ENCODE measurements at places on chromosomes 5 and 9.

DNA sequence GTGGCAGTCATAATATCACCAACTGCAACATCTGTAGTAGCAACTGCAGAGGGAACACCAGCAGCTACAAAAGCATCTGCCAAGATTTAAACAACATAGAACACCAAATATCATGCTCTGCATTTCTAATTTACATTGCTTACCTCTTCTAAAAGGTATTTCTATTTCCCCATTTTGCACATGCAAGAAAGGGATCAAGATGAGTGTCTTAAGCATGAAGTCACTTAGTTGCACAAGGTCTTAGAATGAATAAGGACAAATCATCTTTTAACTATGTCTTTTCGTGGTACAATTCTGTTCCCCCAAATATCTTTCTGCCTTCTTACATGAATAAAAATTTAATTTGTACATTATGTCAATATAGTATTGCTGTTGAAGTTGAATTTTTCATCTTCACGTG is 1746.4 kb downstream of the EFNA5 start:
- no peak for DNase-seq

DNA sequence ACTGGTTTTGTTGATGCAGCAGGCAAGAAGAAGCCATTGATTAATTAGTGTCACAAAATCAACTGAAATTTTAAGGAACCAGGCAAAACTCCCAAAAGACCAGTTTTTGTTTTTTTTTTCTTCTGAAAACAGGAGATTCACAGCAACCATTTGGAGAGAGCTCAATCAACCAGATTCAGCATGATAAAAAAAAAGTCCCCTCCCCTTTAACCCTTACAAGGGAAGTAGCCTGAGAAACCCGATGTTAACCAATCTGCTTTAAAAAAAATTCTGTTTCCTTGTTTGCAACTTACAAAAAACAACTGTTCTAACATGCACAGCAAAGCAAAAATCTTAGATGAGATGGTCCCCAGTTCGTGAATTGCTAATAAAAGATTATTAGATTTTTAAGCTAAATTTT is 59.7 kb downstream of the HMHB1 start:
- no peak for DNase-seq

DNA sequence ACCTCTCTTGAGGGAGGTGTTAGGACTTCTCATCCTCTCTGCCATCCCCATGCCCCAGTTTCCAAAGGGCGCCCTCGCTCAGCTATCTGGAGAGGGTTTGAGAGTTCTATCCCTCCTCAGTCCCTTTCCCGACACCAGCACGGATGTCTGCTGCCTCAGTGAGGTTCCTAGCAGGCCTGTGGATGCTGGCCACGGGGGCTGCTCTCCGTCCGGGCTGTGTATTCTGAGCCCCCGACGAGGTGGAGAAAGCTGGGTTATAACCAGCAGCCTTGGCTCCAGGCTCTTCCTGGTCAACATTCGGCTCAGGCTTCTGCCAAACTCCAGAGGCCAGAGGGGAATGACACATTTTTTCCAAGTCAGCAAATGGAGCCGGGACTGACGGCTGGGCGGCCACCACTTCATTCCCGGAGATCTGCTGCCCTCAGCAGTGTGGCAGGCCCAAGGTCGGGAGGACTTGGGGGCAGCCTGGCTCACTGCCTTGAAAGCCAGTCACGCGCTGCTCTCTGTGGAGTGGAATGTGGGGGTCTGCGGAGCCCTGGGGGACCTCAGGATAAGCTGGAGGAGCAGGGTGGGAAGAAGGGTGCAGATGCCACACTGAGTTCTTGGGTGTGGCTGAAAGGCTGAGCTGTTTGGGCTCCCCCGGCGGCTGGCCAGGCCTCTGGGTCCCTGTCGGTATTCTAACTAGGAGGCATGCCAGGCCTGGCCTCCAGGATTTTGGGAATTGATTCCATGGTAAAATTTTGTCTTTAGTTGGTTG is 27.4 kb downstream of the PTPA start:
- DNase-seq = no peak

DNA sequence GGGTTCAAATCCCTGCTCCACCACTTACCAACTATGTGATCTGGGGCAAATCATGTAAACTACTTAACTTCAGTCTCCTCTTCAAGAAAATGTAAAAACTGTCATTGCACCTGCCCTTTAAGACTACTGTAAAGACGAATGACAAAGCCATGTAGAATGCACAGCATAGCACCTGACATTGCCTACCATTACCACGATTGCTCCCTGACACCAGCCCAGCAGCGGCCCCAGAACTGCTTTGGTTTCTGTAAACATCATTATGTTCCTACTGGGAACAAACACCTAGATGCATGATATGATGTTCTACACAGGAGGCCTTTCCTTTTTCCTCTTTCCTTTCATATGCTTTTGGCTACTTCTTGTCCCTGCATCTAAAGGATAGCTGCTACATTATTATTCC is 23.1 kb upstream of the PLPP6 start:
- DNase-seq = no peak

DNA sequence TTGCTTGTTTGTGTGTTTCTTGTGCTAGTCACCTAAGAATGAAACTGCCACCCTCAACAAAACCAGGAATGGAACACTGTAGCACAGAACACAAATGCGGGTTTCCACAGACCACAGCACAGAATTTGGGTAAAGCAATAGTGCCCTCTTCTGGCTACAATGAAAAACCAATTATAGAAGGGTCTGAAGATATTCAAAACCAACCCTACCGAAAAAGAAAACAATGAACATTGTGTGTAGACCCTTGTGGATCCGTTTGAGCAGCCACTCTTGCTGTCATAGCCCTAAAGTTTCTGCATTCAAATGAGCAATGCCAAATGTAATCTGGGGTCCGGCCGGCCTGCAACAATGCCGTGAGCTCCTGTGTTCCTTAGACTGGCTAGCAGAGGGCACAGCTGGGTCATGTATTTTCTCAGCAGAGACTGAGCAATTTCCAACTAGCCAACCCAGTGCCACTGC is 8.3 kb upstream of the ENC1 start:
- DNase-seq = no peak

- no peak for DNase-seq
Measured at GRCh38 chr5:25128606-25129005, 483.8 kb upstream of the CDH10 start.

- DNase-seq = no peak
Measured at GRCh38 chr5:78577071-78577807, 71.3 kb downstream of the LHFPL2 start.

- no peak for DNase-seq
Measured at GRCh38 chr9:120876842-120877240, at the start of gene PHF19. Gene PHF19 (minus strand): TSS chr9:120877188. CDS start chr9:120874741, 2,447 bp downstream.

- no peak for DNase-seq
Measured at GRCh38 chr5:159899067-159900049, 16.9 kb upstream of the ADRA1B start.

DNA sequence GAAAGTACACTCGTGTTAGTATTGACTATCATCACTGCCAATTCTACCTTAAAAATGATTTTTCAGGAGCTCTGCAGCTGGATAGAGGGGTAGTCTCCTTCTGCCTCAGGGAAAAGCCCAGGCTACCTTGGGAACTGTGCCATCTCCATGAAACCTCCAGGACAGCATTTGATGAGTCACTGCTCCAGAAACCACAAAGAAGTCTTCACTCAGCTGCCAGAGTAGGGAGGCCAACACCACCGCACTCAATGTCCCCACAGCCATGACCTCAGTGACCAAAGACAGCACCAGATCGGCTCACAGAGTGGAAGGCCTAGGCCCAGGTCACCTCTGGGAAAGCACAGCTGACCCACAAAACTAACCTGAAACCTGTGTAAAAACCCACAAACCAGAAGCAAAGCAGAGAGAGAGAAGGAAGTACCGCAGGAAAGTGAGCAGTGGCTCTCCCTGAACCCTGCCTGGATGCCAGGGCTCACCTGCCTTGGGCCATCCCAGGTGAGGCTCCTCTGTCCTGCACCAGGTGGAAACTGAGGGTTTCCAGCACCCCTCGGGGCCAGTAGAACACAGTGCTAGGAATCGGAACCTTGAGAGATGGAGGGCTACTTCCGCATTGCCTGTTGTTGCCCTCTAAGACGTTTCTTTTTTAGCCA is 30.0 kb downstream of the S1PR3 start:
- no peak for DNase-seq

DNA sequence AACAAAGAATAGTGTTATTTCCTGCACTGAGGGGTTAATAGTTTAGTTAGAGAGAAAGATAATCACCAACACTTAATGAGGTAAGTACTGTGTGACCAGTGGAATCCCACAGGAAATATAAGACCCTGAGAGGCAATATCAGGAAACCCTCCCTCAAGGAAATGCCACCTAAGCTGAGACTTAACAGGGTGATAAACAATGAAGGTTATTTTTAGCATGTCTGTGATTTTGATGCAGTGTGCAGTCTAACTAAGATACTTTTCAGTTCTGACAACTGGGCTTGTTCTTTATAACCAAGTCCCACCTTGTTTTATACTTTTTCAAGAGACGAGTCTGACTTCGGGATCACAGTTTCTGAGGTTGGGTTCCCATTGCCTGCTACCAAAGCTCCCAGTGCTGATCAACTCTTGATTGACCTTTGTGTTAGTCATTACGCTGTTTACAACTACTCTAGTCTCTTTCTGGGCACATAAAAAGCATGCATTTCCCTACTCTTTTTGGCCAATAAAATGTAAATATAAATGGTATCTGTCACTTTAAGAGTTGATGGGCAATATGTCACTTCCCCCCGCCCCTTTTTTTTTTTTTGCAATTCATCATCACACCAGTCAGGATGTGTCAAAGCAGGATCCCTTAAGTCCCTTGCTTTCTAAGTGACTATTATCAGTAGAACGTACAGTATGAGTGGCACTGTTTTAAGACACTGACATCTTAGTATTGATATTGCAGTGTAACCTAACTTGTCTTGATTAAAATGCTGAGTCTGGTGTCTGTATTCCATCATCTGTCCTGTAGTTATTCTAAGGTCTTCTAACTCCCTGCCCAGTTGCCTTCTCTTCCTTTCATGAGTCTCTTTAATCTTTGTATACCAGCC is 31.4 kb downstream of the C6 start:
- DNase-seq = no peak

GRCh38 chr9:99076483-99077171 is 28.3 kb upstream of the TGFBR1 start:
- DNase-seq = peak; percentile 56

GRCh38 chr5:154351566-154351965 is 94.2 kb upstream of the SAP30L start:
- DNase-seq = no peak

GRCh38 chr5:36657563-36657995 is 51.2 kb downstream of the SLC1A3 start:
- DNase-seq = peak; percentile 92

- DNase-seq = no peak
Measured at GRCh38 chr9:6355728-6356127, 27.6 kb downstream of the TPD52L3 start.

- no peak for DNase-seq
Measured at GRCh38 chr5:19855453-19855852, 132.5 kb downstream of the CDH18 start.

GRCh38 chr9:125460883-125461635 is 199.4 kb downstream of the GAPVD1 start:
- no peak for DNase-seq

DNA sequence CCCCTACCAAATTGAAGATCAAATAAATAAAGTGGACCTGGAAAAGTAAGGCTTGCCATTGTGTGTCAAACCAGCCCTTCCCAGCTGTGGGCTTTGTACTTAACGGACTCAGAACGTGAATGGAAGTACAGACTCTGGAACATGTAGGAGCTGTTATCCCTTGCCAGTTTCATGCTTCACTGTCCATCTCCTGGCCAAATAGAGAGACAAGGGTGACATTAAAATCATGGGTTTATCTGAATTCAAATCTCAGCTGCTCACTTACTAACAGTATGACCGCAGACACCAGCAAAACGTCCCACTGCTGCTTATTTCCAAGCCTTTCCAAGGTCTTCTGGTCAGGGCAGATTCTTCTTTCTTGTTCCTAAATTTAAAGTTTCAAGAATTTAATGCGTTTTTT is 52.2 kb downstream of the EXOSC2 start:
- no peak for DNase-seq

DNA sequence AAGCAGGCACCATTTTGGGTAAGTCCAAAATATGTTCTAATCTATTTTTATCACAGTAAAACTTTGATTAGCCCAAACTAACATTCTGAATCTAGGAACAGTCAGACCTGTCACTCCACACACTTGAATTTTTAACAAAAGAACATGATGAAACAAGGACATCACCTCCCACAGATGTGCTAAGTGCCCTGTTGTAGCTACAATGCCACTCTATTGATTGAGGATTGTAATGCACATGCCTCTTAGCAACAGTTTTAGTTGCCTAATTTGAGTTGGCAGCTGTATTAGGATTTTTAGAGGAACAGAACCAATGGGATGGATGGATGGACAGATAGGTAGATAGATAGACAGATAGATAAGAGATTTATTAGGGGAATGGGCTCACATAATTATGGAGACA is 20.3 kb upstream of the RNF20 start:
- no peak for DNase-seq

GRCh38 chr9:37870081-37870798 is 33.7 kb downstream of the SLC25A51 start:
- no peak for DNase-seq

- no peak for DNase-seq
Measured at GRCh38 chr9:113315231-113315630, 12.1 kb upstream of the RNF183 start.

DNA sequence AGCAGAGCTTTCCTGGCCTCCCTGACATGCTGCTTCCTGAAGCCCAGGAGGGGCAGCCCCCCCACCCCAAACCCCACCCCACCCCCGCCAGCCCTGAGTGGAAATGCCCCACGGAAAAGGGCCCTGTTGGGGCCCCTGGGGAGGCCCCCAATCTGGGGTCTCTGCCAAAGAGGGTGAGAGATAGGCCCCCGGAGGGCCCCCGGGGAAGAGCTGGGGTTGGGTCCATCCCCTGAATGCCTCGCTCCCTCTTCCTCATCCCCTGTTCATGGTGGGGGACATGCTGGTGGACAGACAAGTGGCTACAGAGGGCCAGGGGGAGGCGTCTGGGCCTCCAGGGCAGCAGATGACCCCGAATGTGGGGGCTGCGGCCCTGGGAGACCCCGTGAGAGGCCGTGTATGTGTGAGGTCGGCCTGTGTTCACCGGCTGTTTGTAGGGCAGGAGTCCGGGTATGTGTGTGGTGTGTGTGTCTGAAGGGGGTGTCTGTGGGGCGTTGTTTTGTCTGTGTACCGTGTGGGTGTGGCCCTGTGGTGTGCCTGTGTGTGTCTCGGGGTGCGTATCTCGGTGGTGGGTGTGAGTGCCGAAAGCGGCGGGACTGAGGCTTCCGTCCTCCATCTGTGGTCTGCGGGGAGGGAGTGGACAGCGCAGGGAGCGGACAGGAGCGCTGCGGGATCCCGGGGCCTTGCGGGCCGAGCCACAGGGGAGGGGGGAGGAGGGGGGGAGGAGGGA is 11.3 kb downstream of the C9orf50 start:
- DNase-seq = no peak

GRCh38 chr5:179819296-179820126 is 1.2 kb upstream of the SQSTM1 start:
- DNase-seq = peak; percentile 53

GRCh38 chr5:153429761-153430380 is 60.6 kb upstream of the GRIA1 start:
- no peak for DNase-seq

All from GF-D8 (cell line).